Natural killer cell treated with Interleukin-12 subunit alpha and Interleukin-12 subunit beta and Interleukin-15 and Interleukin-18, amount 100 ng/mL, for 72 hours (primary cell): ENCODE measurements at places on chromosomes 1 and 21.
A peak's percentile ranks its signal among the peaks of the same experiment; 100 is the strongest.

- DNase-seq: no peak
Measured at GRCh38 chr1:240090957-240091600, 604 bp upstream of the FMN2 start.

GRCh38 chr1:201793306-201793925, 35.5 kb upstream of the IPO9 start:
- DNase-seq: no peak

DNA sequence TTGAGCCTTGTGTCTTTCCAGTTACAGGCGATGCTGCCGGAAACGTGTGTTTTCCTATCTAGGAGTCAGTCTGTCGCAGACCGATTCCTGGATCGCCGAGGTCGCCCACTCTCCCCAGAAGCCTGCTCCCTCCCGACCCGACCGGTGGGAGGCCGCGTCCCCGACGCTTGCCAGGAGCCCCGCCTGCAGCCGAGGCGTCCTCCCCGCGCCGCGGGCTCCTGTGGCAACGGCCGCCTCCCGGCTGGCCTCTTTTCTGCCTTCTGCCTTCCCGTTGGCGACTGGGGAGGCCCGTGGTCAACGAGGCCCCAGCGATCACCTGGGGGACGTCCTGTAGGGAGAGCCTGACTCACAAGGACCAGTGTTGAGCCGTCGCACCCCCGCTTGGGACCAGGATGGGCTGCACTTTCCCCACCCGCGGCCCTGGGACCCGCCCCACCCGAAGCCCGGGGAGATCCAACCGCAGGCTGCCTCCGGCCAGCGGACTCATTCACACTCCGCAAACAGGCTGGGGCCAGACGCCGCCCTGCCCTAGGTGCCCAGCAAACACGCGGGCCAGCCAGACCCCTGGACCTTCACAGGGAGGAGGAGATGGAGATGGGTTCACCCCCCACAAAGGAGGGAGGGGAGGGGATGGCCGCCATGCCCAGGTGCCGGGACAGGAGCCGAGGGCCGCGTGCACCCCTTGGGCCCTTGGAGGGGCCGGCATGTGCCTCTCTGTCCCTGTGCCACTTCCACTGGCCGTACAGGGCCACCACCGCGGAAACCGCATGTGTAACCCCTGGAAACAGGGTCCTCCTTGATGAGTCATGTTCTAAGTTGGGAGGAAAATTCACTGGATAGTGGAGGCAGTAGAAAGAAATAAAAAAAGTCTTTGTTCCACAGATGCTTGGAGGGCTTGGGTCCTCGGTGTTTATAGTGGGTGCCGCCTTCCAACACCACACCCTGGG, 7.2 kb upstream of the COL6A1 start:
- no peak for DNase-seq

DNA sequence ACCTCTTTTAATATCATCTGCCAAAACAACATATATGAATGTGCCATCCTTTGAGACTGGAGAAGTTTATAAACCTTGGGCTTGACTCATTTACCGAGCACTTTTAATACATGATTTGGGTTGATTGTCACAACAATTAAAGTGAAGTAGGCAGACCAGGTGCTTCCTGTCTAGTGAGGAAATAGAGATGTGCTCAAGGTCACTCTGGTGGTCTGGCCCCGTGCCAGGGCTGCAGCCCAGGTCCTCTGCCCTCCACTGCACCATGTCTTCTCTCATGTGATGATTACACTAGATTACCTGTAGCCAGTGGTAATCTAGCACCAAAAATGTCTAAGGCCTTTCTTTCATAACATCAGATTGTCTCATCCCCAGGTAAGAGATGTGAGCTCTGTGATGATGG, 61.8 kb upstream of the LAMC2 start:
- DNase-seq: no peak

DNA sequence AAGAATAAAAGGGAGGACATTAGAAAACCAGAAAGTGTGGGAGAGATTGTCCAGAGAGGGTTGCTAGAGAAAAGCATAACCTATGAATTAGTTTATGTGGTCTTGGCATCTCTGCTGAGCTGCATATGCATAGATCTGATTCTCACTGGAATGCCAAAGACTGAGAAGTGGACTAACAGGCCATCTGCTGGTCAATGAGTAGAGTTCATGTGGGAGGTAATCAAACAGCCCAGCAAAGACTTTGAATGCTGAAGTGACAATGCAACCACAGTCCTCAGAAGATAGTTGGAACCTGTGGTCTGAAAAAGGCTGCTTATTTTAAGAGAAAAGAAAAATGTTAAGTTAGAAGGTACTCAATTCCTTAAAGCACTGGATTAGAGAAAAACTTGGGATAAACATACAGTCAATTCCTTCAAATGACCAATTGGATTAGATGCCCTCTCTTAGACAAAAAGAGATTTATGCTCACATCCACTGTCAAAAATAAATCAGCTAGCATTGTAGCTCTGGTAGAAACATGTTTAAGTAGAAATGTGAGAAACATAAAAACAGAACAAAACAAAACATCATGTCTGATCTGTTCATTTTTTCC, 382.8 kb downstream of the AMY1C start:
- no peak for DNase-seq

GRCh38 chr21:18468790-18469189, 65.2 kb upstream of the TMPRSS15 start:
- DNase-seq: no peak

DNA sequence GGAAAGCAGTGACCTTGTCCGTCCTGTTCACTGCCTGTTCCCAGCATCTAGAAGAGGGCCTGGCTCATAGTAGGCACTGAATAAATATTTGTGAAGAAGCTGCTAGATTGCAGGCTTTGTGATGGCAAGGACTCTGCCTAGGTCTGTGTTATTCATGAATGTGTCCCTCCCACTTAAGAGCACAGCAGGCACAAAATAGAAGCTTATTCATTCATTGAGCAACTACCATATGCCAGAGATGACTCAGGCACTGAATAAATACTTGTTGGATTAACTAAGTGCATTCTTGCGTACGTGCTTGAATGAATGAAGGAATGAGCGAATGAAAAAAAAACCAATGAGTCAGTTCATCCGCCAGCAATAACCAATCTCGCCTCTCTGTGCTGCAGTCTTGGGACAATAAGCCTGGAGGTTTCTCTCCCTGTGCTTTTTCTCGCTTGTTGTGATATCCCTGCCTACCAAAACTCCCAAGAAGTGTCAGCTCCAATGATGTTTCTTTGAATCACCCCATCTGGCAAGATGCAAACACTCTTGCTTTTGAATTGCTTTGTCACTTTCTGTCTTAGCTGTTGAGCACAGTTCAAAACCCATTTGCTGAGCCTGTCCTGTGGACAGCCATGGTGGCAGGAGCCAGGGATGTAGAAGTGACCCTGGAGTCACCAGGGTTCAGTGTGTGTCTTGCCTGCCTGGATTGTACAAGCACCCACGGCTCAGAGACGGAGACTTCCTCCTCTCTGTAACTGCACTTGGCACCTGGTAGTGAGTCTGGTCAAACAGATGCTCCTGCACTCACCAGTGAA, 143.9 kb downstream of the KAZN start:
- no peak for DNase-seq

DNA sequence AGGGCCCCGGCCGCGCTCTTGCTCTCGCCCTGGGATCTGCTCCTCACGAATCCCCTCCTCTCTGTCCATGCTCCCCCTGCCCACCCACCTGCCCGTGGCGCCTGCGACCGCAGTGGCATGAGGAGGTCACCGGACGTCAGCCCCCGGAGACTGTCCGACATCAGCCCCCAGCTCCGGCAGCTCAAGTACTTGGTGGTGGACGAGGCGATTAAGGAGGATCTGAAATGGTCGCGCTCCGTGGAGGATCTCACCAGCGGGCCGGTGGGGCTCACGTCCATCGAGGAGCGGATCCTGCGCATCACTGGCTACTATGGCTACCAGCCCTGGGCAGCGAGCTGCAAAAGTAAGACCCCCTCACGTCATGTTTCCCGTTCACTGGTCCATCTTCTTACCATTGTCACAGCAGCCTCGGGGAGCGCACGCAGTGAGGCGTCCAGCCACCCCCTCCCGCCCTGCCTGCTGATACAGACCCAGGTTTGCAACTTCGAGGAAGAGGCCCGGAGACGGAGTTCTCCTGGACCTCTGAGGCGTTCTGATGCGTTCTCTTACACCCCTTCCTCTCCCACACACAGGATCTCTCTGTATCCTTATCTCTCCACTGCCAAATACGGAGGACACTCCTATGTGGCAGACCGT, 1.1 kb downstream of the SLC35F3 start:
- DNase-seq: no peak

DNA sequence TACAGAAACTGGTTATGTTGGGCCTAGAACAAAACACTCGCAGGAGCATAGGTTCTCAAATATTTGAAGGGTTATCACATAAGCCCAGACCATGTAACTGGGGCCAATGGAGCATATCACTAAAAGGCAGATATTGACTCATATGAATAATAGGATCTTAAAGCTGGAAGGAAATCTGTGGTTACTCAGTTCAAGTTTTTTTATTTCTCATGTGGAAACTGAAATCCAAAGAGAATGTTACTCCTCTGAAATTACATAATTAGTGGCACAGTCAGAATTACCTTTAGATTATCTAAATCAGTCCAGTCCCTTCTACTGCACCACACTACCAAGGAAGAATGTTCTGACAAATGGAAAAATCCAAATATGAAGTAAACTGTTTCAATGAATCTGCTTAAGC, 12.0 kb downstream of the SLAMF8 start:
- no peak for DNase-seq

DNA sequence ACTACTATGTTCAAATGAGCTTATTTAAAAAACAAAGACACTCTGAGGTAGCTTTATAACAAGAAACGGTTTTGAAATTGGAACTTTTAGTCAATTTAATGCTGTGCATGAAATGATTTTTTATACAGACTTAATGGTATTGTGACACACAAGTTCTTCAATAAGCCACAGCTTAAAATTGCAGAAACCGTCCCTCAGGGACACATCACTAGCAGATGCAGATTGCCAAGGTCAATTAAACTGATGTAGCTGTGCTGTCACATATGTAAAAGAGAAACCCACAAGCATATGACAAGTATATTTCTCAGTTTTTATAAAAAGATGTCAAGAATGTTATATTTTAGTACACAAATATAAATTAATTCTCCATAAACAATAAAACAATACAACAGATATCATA, 366.9 kb downstream of the DPYD start:
- no peak for DNase-seq

GRCh38 chr1:114322207-114322606, 168.5 kb upstream of the SYT6 start:
- no peak for DNase-seq

- no peak for DNase-seq
Measured at GRCh38 chr1:160346958-160347357, 3.8 kb downstream of the NCSTN start.

DNA sequence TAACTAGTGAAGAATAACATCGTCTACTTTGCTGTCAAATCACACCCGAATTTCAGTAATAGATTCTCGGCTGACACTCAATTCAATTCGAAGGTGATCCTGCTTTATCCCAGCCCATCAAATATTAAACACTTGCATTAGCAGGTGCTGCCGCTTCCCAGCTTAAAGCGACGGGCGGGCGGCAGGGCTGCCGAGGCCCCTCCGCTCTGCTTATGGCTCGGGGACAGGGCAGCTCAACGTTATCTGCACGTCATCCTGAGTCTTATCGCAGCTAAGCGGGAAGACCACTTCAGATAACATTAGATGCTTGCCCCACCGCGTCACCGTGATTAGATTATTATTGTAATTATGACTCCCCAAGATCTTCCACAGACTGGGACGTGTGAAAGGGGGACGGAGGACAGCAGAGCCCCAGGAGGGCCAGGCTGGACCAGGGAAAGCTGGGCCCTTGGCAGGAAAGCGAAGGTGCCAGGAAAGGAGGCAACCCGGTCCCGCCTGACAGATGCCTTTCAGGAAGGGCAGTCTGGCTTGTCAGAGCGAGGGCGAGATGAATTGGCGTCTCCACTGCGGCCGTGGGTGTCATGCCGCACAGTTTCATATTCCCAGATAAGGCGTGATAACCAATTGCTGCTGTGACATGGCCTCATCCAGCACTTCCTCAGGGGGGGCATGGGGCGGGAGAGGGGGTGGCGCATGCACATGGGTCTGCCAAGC, 37.0 kb downstream of the DMAP1 start:
- DNase-seq: no peak

GRCh38 chr1:230332575-230333066, 93.5 kb downstream of the PGBD5 start:
- peak; percentile 40 for DNase-seq

GRCh38 chr1:42981871-42982270, 23.2 kb upstream of the SLC2A1 start:
- DNase-seq: no peak

DNA sequence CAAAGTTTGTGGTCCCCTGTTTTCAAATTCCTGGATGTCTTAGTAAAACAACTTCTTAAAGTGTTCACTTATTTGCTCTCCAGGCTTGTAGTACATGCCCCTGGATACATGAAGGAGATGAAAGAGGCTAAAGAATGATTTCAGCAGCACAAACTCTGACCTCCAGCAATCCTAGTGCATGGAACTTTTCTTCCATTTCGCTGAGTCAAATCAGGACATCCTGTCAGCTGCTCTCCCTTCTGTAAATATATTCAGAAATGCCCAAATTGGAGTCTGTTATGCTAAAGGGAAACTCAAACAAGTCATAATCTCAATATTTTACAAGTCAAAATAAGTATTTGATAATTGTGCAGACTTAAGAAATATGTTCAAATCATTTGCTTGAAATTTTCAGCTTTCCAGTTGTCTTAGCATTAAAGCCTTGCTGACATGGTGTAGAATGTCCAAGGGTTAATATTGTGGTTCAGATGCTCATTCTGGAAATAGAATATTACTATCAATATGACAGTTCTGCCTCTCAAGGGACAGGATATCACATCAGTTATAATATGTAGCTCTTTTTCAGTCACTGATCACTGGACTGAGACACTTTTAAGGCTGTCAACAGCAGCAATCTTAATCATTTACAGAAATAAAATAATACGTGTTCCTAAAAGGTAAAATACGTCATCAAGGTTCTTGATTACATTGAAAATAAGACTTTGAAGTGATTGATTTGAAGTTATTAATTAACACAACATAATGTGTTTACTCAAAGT, 1157.3 kb downstream of the PLA2G4A start:
- no peak for DNase-seq

GRCh38 chr1:3219005-3219790, 150.2 kb downstream of the PRDM16 start:
- DNase-seq: no peak
